ENCODE measurements at places on chromosomes 5 and 9. TPM values are rescaled to one million over a fixed set of nuclear protein-coding genes. Genes with fewer than 3 reads are reported as not detected.

Gene SLC25A46
- total RNA-seq: 139 TPM

Gene AFAP1L1
- 5.9 TPM for total RNA-seq

Gene ANKRD20A1
- total RNA-seq: 5.9 TPM

Gene QRFP
- not detected for total RNA-seq

Gene C9orf40
- total RNA-seq: 7.8 TPM

Gene OMD
- total RNA-seq: not detected

Gene PSD2
- total RNA-seq: 22.8 TPM

Gene LRRC19
- total RNA-seq: under 0.01 TPM

Gene UGT3A2
- total RNA-seq: not detected

Gene CDKN2B-AS1
- total RNA-seq: 0.63 TPM

Gene TMC1
- 0.94 TPM for total RNA-seq

Gene HK3
- total RNA-seq: 0.31 TPM

Gene TMEM215
- 0.31 TPM for total RNA-seq

Gene FAM163B
- 17.2 TPM for total RNA-seq

Gene PCDHGA5
- 17.8 TPM for total RNA-seq

Gene SLC2A8
- total RNA-seq: 15.3 TPM

Gene GRM6
- total RNA-seq: 0.63 TPM

Gene RNF183
- not detected for total RNA-seq

Gene TIFAB
- not detected for total RNA-seq

Data from parietal lobe (tissue), 2 donors.